AG09319 (cell line): ENCODE measurements at places on chromosomes 16 and 17.

GRCh38 chr16:85689285-85689949 lies 663 bp upstream of the GINS2 start:
- no peak for DNase-seq

- peak; percentile 46 for DNase-seq
Observed at GRCh38 chr16:82016263-82016662, 5.0 kb upstream of the SDR42E1 start.

DNA sequence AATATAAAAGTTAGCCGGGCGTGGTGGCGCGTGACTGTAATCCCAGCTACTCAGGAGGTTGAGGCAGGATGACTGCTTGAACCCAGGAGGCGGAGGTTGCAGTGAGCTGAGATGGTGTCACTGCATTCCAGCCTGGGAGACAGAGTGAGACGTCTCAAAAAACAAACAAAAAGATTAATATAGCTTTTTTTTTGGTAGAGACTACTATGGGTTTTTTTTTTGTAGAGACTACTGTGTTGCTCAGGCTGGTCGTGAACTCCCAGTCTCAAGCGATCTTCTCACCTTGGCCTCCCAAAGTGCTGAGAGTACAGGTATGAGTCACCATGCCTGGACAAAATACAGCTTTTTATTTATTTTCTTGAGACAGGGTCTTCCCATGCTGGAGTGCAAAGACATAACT lies 20.2 kb downstream of the ZNRF1 start:
- DNase-seq, result no peak

- DNase-seq, result no peak
Observed at GRCh38 chr17:81083125-81083765, 48.3 kb downstream of the BAIAP2 start.

- DNase-seq, result no peak
Observed at GRCh38 chr16:46772463-46772862, 24.3 kb upstream of the MYLK3 start.

DNA sequence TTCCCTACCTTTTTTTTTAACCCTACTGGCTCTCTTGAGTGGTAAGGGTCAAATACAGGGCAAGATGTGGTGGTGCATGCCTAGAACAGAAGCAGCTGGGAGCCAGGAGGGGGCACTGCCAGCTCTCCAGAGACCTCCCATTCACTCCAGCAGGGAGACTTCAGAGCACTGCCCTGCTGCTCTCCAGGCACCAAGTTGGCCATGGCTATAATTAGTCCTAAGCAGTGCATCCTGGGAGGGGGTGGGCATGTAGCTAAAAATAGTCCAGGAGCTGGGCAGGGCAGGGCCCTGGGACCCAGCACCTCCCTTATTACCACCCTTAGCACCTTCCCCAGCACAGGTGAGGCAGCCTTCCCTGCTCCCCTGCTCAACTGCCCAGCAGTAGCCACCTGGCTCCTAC lies 3.5 kb downstream of the CORO6 start:
- DNase-seq, result no peak

DNA sequence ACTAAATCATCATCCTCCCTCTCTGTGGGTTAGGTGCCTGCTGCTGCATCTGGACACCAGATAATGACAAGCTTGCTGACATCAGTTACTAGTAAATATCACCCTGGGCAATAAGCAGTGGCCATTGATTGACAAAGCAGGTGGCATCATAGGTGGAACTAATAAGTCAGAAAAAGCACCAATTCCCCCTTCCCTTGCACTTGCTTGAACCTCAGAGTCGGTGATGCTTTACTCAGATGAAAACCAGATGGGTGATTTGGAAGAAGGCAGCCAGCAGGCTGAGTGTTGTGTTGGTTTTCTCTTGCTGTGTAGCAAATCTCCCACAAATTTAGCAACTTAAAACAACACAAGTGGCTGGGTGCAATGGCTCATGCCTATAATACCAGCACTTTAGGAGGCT lies 146.9 kb upstream of the NOL11 start:
- DNase-seq, result no peak

DNA sequence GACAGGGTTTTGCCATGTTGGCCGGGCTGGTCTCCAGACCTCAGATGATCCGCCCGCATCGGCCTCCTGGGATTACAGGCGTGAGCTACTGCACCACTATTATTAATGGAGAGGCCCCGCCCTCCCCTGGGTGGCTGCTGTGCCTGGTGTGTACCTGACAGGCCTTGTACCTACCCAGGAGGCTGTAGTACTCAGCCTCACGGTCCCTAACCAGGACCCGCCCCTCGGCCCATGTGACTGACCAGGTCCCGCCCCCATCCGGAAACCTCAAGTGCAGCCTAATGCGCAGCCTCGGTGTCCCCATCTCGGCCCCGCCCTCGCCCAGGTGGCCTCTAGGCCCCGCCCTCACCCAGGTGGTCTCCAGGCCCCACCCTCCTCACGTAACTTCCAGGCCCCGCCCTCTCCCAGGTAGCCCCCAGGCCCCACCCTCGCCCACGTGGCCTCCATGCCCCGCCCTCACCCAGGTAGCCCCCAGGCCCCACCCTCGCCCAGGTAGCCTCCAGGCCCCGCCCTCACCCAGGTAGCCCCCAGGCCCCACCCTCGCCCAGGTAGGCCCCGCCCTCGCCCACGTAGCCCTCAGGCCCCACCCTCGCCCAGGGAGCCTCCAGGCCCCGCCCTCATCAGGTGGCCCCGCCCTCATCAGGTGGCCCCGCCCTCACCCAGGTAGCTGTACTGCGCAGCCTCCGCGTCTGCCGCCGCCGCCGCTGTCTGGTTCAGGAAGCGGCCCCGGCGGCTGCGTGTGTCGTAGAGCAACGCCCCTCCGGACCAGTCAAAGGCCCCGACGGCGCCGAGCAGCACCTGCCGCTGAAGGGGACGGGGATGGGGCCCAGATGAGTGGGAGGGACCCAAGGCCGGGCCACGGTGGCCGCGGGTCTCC lies 31.0 kb downstream of the HASPIN start:
- no peak for DNase-seq

DNA sequence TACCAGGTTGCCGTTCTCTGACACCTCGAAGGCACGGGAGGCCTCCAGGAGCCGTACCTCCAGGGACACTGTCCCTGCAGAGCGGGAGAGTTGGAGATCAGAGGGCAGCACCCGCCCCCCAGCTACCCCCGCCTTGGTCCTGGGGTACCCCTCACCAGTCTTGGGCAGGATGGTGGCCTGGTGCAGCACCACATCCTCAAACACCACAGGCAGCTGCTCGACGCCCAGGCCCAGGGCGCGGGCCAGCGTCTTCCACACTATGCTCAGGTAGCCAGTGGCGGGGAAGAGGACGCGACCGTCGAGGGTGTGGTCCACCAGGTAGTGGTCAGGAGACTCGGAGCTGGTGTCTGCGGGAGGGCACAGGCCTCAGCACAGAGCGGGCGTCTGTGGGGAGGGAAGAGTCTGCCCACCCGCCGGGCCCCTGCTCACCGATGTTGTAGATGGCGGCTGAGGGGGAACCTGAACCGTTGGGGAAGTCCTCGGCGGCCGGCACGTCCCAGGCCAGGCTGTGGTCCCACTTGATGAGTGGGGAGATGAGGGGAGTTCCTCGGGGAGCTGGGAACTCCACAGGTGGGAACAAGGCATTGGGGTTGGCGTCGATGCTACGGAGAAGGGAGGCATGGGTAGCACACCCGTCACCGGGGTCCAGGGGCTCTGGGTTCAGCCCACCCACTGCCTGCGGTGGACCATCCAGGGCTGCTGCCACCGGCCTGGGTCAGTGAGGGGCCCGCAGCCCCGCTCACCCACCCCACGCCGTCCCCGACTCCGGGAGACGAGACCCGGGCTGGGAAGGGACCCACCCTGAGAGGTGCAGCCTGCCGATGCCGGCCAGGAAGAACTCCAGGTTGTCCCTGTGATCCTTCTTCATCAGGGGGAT lies 9.8 kb downstream of the FASN start:
- DNase-seq, result no peak

- DNase-seq, result no peak
Observed at GRCh38 chr17:21215935-21216334, 2.0 kb upstream of the TMEM11 start.

DNA sequence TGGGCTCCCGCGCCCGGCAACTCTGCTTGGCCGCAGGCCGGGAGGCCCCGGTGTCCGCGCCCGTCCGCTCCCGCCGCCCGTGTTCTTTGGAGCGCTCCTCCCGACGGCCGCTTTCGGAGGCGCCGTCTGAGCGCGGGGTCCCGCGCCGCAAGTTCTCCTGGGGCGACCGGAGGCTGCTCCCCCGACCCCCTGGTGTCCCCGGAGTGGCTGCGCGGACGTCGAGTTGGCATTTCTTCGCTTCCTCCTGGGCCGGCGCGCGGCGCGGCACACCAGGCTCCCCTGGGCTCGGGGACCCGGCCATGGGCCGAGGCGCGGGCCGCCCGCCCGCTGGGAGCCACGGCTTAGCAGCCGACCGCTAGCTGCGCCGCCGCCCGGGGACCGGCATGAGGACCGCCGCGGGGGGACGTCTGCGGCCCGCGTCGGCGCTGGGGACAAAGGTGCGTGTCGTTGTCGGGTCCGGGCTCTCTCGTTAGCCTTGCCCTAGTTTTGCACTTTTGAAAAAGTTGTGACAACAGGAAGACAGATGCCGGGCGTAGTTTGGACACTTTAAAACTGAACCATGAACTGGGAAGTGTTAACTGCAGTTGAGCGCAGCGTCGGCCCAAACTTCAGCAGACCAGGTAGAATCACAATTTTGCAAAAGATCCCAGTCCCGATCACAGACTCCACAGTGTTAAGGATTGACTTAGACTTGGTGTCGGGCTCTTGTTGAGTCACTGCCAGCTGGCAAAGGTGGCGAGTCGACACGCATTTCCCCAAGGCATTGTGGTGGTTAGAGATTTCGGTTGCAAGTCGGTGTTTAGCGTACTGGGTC lies 700 bp downstream of the UBN1 start:
- DNase-seq, result peak; percentile 19

DNA sequence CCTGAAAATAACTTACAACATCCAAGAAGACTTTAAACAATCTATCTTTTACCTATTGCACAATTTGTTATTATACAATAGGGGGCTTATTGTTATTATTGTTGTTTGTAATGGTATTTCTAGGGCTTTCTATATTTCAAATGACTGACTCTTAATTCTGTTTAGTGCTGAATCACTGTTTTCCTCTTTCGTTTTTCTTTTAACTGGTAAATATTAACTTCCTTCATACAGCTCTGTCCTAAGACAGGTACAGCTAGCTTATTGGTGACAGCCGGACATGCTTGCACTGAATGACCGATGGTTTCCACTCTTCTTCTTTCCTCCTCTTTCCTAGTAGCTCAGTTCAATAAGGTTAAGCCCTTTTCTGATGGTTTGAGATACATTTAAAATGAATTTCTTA lies 11.6 kb downstream of the KRTAP9-7 start:
- DNase-seq, result no peak

- no peak for DNase-seq
Observed at GRCh38 chr17:78411241-78411857, 32.9 kb downstream of the PGS1 start.

DNA sequence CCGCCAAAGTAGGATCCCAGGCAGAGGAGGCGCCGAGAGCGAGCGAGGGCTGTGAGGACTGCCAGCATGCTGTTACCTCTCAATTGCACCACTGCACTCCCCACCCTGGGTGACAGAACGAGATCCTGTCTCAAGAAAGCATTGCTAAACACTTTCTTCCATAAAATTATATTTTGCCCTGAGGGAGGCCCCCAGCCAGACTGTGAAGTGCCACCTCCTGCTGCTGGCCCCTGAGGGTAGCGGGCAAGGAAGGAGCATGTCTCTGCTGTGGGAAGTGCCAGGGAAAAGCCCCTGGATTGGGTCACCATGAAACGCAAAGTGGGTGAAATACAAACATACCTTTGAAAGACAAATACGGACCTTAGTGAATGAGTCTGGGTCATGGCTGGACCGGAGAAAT lies 78.0 kb upstream of the AMZ2 start:
- no peak for DNase-seq

DNA sequence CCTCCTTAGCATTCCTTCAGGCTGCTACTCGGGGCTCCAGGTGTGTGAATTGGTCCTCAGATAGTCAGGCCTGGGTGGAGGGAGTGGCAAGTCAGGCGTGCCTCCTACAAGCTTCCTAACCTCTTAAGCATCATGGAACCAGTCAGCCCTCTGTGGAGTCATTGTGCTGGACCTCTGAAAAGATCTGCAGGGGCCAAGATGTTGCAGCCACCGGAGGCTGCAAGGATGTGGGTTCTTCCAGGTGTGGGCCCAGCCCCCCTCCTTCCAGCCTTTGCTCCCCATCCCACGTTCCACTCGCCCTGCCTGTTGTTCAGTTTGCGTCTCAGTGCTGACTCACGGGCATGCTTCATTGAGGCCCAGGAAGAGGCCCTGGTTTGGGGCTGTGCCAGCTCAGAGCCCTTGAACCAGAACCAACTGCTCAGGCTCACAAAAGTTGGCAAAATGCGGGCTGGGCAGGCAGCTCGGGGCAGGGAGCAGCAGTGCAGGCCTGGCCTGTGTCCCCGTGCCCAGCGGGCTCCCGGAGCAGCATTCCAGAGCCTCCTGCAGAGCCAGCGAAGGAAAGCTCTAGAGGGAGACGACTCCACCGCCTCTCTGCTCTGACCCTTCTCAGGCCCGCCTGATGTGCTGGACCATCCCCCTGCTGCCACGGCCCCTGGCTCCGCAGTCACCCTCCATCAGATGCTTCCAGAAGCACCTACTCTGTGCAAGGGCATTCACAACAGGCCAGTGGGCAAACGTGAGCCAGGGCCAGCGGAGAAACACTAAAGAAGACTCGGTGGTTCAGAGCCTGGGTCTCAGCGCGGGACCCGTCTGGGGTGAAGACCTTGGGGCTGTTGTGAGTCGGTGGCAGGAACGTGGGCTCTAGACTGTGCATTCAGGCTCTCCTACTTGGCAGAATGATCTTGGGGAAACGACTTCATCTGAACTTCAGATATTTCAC lies 7.5 kb downstream of the LDHD start:
- peak; percentile 72 for DNase-seq

DNA sequence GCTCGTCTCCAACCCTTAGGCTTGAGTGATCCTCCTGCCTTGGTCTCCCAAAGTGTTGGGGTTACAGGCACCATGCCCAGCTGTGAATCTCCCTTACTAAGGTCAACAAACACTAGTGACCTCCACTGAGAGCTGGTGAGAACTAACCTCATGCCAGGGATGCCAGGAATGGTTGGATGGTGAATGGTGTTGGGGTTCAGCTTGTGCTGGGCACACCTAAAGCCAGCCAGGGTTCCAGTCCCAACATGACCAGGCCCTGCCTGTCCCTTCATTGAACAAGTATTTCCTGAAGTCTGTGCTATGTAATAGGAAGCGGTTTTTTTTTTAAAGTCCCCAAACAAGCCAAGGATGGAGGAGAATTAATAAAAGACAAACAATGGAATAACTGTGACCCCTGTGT lies 56.0 kb upstream of the TOB1 start:
- no peak for DNase-seq

DNA sequence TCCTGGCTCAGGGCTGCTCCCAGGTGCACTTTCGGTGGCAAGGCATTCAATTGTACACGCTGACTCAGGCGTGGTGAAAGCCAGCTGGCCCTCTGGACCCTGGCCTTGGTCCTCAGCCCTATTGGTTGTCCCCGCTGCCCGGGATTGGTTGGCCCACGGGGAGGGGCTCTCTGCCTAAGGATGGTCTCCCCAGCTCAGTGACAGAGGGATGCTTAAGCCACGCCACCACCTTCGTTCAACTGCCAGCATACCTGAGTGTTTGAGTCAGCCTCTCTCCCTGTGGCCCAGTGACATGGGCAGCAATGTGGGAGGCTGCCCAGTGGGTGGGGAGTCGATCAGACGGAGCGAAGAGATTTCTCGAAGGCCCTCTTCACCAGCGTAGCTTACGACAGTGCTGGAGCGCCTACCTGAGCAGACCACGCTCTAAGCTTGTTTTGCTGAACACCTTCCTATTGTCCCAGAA lies 30.3 kb downstream of the IRF8 start:
- DNase-seq, result no peak
